Stimulated activated CD8-positive, alpha-beta memory T cell treated with anti-CD3 and anti-CD28 coated beads, Interleukin-2, amount 100 ng/mL, for 1 hour (primary cell): ENCODE measurements at places on chromosomes 3 and 15.

GRCh38 chr3:40523781-40524180, 979 bp upstream of the ZNF621 start:
- no peak for DNase-seq

- DNase-seq = no peak
These were observed 432.8 kb downstream of the MAGI1 start for GRCh38 chr3:65605876-65606432.

DNA sequence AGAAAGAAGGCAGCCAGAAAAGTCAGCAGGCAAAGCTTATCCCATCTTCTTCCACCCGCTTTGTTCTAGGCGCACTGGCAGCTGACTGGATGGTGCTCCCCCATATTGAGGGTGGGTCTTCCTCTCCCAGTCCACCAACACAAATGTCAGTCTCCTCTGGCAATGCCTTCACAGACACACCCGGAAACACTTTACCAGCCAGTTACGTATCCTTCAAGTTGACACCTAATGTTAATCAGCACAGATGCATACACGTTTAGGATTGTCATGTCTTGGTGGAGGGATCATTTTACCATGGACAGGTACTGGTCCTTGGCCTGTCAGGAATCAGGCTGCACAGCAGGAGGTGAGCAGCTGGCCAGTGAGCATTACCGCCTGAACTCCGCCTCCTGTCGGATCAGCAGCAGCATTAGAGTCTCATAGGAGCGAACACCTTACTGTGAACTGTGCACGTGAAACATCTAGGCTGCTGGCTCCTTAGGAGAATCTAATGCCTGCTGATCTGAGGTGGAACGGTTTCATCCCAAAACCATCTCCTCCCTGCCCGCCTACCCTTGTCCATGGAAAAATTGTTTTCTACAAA, 59.1 kb upstream of the PYDC2 start:
- DNase-seq = no peak

DNA sequence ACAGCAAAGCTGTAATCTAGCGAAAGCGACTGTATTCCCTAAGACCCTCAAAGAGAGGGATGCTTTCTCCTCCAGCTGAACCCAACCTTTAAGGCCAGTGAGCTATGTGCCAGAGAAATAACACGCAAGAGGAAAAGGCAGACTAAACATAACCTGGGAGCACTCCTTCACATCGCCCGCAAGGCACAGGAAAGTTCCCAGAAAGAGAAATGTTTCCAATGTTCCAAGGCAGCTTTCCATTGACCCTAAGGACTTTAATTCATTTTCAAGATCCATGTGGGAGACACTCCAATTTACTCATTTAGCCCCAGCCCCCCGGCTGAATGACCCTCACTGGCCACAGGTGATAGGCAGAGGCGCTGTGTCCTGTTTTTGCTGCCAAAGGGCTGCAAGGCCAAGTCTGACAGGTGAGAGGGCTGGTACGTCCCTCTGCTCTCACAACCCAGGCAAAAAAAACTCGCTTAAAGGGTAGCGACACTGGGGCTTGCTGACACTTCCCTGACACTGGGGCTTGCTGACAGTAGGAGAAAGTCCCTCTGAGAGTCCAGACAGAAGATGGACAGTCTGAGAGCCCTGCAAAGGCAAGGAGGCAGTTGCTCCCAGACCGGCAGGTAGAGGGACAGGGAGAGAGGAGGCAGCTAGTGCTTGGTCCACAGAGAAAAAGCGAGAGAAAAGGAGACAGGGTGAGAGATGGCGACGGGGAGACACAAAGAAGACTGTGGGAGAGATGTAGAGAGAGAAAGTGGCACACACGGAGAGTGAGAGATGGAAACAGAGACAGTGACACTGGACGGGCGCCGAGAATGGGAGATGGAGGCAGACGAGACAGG, 702 bp downstream of the ARHGEF3 start:
- no peak for DNase-seq

DNA sequence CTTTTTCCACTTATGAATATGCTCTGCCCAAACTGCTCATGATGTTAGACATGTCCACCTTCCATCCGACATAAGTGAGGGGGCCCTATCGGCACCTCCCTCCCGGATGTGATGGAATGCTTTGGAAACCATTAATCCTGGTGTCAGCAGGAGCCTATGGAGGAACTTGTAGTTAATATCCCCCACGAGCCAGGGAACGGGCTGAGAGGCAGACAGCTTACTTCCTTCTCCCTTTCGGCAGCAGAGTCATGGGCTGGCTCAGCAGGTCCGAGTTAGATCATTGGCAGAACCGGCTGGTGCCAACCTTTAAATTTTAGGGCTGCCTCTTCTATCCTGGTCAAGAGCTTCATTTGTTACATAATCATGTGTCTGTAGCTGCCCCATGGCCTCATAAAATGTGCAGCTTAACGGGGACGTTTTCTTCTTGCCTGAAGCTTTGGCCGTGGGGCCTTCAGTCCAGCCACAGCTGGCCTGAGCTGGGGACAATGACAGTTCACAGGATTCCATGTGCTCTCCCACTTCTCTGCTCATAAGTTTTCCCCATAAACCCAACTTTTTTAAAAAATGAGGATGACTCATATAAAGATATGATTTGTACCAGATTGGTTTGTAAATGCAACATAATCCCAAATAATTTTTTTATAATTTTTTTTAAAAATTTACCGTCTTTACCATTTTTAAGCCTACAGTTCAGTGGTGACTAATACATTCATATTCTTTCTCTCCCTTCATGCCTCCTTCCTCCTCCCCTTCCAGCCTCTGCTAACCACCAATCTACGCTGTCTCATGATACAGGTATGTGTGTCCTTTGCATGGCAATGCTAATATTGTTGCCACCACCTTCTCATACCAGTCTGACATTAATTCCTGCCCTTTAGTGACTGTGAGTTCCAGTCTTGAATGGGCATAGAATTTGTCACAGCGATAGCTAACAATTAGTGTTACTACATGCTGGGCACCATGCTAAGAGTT, 62.2 kb upstream of the RGMA start:
- DNase-seq = no peak

DNA sequence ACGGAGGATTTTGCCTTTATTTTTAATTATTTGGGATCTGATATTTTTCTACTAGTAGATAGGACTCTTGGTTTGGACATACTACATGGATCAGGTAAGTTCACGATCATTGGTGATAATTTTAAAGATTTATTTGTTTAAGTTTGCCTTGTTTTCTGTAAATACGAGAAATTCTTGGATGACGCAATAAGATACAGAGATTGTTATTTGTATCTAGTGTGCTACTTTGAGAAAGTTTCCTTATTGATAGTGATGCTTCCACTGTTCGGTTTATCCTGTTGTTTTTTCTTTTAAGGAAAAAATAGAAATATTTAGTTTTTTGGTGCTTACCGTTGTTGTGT, 577 bp downstream of the CHD2 start:
- no peak for DNase-seq

GRCh38 chr3:169131690-169132464, 531.6 kb downstream of the MECOM start:
- no peak for DNase-seq

DNA sequence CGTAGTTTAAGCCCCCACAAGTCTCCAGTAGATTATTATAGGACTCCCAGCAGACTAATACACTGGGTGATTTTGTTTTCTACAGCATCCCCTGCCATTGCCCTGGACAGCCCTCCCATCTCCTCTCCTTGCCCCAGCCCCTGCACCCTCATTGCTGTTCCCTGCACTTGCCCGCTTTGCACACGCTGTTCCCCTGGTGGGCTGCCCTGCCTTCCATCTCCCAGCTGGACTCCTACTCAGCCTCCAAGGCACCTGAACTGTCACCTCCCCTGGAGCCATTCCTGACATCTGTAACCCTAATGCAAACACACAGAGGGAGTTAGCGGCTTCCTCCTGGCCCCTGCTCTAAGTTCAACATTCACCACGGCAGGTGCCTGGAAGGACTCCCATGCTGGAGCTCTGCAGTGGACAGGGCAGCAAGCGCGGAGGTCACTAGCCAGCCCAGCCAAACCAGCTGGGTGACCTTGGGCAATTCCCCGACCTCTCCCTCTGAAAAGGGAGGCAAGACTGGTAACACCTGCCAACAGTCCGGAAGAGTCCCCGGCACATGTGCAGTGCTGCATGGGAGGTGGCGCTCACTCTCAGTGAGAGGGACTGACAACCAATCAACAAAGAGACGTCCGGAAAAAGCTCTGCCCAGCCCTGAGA, 38.8 kb upstream of the IQSEC1 start:
- no peak for DNase-seq

GRCh38 chr15:100573526-100573925, 28.5 kb downstream of the LINS1 start:
- no peak for DNase-seq

DNA sequence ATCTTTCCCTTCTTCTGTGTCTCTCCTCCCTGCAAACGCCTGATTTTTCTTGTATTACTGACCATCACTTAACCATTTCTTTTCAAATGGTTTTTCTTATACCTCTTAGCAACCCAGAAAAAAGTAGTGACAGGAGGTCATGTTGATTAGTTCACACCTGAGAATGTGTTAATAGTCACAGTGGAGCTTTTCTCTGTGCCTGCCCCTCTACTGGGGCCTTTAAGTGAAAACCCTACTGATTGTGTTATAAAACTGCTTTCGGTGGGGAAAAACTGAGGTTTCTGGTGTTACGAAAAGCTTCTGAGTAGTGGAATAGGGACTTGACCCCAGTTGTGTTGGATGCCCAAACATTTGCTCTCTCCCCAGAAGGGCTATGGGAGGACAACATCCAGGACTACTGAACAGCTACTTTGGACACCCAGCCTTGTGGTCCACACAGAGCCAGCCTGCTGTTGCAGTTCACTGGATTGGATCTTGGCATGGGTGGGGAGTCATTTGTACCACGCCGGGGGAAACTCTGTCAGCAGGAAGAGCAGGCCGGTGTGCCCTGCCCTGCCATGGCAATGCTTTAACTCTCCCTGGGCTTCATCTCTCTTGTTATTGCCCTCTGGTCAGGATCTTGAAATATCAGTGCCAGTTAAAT, 10.3 kb downstream of the GPR87 start:
- DNase-seq = no peak

GRCh38 chr15:78049691-78050440, 27.6 kb downstream of the TBC1D2B start:
- DNase-seq = no peak

- DNase-seq = no peak
These were observed 1.9 kb downstream of the CHD2 start for GRCh38 chr15:92901995-92902394.

GRCh38 chr15:53115563-53115962, 325.4 kb upstream of the ONECUT1 start:
- no peak for DNase-seq

DNA sequence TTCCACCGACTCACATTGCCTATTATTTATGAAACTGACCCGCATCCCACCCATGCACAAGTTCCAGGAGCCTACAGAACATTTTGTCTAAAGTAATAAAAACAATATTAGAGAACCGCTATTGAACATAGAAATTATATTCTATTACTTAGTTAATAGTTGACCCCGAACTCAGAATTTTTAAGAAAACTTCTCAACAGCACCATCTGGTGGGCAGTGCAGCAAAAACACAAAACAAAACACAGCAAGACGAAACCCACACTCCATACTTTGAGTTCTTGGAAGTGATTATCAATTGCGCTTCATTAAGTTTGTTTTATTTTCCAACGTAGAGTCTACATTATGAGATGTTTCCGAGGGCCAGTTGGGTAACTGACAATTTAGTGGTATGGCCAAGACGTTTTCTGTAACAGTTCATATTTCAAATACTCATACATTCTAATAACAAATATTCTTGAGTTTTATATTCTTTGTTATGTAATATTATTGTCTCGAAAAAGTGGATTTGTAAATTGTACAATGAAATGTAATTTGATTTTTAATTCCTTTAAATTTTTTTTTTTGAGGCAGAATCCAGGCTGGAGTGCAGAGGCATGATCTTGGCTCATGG, 24.0 kb upstream of the C3orf70 start:
- no peak for DNase-seq

- no peak for DNase-seq
These were observed 52.4 kb downstream of the GASK1A start for GRCh38 chr3:43031485-43031884.

GRCh38 chr15:41629463-41629862, 30.7 kb upstream of the MGA start:
- DNase-seq = no peak

GRCh38 chr3:140015741-140016140, 80.8 kb downstream of the CLSTN2 start:
- no peak for DNase-seq

GRCh38 chr15:38671675-38672254, 107.2 kb upstream of the RASGRP1 start:
- no peak for DNase-seq

- DNase-seq = no peak
These were observed 84.0 kb downstream of the CHD2 start for GRCh38 chr15:92984161-92984560.
